ENCODE measurements at places on chromosomes 2 and 18. TPM values are rescaled to one million over a fixed set of nuclear protein-coding genes. Genes with fewer than 3 reads are reported as not detected.

- DNase-seq = no peak
These were observed 224.5 kb downstream of the UXS1 start for GRCh38 chr2:105969552-105969951.

DNA sequence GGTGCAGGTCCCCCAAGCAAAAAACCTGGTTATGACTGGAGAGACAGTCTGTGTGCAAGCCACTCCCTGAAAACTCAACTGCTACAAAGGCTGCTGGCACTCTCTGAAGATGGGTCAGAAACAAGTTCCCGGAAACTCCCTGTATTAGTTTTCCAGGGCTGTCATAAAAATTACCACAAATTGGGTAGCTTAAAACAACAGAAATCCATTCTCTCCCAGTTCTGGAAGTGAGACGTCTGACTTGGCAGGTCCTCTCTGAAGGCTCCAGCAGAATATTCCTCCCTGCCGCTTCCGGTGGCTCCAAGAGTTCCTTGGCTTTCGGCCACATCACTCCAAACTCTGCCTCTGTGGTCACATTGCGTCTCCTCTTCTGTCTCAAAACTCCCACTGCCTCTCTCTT, 30.1 kb upstream of the SERPINE2 start:
- no peak for DNase-seq

Gene HNMT
- polyA plus RNA-seq = 78.8 TPM

DNA sequence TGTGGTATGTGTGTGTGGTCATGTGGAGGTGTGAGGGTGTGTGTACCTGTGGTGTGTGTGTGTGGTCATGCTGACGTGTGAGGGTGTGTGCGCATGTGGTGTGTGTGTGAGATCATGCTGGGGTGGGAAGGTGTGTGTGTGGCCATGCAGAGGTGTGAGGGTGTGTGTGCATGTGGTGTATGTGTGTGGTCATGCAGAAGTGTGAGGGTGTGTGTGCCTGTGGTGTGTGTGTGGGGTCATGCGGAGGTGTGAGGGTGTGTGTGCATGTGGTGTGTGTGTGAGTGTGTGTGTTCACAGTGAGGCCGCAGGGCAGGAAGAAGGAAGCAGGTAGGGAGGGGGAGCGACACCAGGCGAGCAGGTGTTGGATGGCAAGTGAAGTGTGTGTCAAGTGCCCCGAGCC, 259.0 kb downstream of the LOXHD1 start:
- DNase-seq = no peak

Gene LYPD6
- 18.8 TPM for polyA plus RNA-seq
